Activated CD4-positive, CD25-positive, alpha-beta regulatory T cell (primary cell): ENCODE measurements at places on chromosomes 1 and 21.

DNA sequence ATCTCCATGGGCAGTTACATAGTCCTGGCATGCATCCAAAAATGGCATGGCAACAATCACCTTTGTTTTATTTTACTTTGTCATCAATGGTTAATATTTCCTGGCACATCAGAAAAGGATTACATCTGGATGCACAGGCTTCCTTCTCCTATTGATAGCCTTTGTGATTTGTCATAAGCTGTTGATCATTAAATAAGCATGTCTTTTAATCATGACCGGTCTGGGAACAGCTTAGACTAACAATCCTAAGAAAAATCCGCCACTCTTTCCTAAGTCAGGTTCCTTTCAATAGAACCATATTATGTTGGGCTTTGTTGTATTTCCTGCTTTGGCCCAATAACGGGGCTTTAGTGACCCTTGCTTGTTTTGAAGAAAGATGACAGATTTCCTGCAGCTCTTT is 330.6 kb downstream of the DUSP10 start:
- no peak for DNase-seq

DNA sequence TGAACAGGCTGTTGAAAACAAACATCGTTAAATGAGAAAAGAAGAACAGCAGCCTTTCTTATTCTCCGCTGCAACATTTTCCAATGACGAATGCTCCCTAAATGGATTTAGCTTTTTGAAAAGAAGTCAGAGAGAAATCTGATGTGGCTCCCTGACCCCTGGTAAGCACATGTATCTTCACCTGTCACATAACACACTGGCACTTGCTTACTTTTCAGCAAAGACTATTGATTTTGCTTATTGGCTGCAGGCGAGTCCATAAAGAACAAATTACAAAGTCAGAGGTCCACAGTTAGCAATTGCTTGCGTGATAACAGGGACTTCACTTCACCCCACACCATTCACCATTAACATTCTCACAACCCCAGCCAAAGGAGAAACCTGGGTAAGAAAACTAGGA is 362.8 kb downstream of the GPATCH2 start:
- no peak for DNase-seq

GRCh38 chr1:44351289-44351688 is 3.8 kb downstream of the ERI3 start:
- no peak for DNase-seq

DNA sequence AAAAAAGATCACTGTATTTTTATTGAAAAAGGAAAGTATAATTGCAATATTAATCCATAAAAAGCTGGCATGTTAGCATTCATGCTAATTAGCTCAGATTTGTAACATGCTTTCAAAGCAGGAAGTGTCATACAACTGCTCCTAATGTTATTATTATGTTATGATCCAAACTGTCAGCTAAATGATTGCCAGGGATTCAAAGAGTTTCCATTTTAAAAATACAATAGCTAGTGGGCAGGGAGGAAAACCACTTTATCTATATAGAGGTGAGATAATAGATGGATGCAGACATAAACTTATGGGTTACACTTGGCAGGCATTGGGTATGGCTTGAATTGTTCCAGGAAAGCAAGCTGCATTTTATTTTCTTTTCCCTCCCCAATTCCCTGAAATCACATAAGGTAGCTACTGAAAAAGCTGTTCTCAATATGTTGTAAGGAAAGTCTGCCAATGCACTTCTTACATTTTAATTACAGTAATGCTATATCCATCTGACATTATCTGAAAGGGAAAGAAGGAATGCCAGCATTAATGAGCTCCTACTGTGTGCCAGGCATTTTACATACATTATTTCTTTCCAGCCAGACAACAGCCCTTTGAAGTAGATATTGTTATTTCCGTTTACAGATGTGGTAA is 9.8 kb upstream of the MYSM1 start:
- no peak for DNase-seq

DNA sequence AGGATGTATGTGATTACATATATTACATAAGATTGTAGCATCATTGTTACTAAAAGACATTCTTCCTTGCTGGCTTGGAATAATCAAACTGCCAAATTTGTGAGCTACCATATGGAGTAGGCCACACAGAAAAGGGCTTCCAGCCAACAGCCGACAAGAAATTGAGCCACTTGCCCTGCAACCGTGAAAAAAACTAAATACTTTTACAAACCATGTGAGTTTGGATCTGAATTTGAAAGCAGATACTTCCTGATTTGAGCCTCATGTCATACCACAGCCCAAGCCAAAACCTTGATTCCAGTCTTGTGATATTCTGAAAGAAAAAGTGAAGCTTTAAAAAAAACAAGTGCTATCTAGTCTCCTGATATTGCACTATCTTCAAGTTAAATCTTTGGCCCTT is 55.6 kb upstream of the PRMT6 start:
- no peak for DNase-seq

- no peak for DNase-seq
Observed at GRCh38 chr1:167258858-167259257, 38.2 kb downstream of the POU2F1 start.

GRCh38 chr1:47803815-47804501 is 193.2 kb downstream of the TRABD2B start:
- DNase-seq, result no peak

GRCh38 chr1:242128951-242129502 is 130.1 kb upstream of the MAP1LC3C start:
- no peak for DNase-seq

GRCh38 chr1:68600049-68600661 is 103.3 kb upstream of the DEPDC1 start:
- DNase-seq, result no peak

- DNase-seq, result no peak
Observed at GRCh38 chr1:229856009-229856650, 210.9 kb upstream of the GALNT2 start.

- no peak for DNase-seq
Observed at GRCh38 chr21:22393324-22393723, 1395.1 kb downstream of the NCAM2 start.

DNA sequence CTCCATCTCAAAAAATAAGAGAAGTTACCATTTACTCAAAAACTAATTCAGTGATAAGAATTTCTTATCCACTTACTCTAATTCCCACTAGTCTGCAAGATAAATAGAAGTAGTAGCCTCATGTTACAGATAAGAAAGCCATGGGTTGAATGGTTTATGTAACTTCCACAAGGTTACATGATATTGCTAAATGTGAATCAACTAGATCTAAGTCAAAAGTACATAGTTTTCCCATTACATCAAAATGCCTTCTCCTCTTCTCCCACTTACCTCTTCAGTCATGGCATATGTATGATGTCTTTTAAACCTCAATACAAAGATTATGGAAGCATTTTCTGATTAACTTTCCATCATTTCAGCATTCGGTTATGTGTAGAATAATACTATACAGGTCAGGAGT is 108.5 kb downstream of the ASH1L start:
- no peak for DNase-seq

- no peak for DNase-seq
Observed at GRCh38 chr1:64891448-64891825, 74.9 kb downstream of the JAK1 start.

DNA sequence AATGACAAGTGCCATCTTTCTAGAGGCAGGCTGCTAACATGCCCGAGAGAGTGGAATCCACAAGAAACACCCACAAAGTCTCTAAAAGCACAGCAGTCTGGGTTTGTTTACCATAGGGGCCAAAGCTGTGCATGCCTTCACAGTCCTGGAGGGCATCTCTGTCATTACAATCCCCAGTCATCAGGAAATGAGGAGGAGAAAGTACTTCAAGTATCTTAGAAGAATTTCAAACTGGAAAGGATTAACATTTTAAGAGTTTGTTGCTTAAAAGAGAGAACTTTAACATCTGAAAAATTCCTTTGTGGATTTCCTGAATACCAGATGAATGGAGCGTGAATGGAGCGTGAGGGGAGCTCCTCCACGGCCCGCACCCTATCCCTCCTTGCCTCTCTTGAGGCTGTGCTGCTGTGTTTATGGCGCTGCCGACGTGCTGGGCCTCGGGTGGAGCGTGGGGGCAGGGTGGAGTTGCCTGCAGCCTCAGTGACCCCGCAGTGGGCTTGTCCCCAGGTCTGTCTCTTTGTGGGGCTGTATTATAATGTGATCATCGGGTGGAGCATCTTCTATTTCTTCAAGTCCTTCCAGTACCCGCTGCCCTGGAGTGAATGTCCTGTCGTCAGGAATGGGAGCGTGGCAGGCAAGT is 23.3 kb downstream of the SLC6A17 start:
- no peak for DNase-seq

- no peak for DNase-seq
Observed at GRCh38 chr1:168134132-168134531, 2.6 kb downstream of the GPR161 start.

DNA sequence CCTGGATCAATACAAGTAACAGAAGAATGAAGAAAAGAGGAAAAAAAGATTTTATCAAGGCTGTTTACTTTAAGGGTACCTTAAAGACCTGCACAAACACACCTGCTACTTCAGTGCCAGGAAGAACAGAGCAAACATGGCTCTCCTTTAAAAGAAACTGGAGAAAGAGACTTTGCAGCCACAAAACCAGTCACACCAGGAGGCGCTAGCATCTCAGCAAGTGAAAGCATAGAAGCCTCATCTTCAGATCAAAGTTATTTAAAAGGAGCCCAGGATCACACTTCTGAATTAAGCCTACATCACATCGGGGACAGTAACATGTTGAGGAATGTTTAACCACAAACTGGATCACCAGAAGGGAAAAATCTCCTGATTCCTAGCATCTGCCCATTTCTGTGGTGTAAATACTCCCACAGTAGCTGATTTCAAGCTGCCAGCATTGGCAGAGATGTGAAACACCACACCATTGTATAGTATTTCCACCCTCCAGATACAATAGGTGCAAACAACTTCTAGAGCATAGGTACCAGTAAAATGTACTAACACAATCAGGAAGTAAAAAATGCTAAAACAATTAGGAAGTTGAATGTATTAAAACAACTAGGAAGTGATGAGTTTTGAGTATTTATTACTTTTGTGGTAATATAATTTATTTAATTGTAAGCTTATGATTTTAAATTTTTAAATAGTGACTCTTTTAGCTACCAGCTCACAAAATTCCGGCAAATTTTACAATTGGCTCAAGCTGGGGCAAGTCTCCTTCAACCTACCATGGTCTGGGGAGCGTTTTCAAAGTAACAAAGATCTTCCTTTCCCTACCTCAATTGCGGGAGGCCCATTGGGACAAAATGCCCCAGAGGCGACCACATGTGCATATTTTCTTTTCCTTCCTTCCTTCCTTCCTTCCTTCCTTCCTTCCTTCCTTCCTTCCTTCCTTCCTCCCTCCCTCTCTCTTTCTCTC is 105.3 kb upstream of the CLDN14 start:
- DNase-seq, result no peak

DNA sequence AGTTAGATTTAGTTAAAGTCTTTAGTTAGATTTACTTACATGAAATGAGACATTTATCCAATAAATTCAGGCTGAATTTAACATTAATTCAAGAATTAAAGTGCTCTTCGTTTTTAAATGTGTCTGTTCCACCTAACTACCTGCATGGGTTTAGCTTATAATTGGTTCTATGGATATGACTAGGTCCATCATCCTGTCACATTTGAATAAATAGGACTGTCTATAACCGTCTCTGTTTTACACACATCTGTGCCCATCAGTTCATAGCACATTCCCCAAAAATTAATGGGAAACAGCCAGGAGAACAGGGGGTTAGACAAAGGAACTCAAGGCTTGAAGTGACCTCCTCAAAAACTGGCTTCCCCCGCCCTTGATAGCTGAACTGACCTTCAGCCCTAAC is 219.6 kb downstream of the MRPL39 start:
- no peak for DNase-seq

- no peak for DNase-seq
Observed at GRCh38 chr1:212045981-212046380, 10.4 kb downstream of the DTL start.

- no peak for DNase-seq
Observed at GRCh38 chr1:152252157-152252556, 28.2 kb upstream of the HRNR start.

GRCh38 chr1:228360533-228361313 is 45.9 kb downstream of the TRIM11 start:
- no peak for DNase-seq

- DNase-seq, result peak; percentile 77
Observed at GRCh38 chr1:11806307-11806936, 431 bp downstream of the CLCN6 start.

DNA sequence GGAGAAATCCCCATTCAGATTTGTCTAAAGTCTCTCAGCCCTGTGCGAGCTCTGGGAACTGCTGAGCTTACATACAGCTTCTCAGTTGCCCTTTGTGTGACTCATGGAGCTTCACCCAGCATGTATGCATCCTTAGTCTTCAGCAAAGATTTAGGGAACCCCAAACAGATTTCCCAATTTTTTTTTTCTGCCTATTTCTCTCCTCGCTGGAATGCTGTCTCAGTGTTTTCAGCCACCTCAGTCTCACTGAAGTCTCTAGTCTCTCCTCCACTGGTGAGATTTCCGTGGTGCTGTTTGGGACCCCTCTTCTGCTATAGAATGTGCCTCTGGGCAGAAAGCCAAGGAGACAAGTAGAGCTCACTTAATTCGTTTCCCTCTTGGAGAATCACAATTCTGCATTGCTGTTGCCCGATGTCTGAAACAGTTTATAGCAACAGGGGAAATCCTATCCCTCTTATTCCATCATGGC is 28.1 kb upstream of the TXLNA start:
- no peak for DNase-seq

DNA sequence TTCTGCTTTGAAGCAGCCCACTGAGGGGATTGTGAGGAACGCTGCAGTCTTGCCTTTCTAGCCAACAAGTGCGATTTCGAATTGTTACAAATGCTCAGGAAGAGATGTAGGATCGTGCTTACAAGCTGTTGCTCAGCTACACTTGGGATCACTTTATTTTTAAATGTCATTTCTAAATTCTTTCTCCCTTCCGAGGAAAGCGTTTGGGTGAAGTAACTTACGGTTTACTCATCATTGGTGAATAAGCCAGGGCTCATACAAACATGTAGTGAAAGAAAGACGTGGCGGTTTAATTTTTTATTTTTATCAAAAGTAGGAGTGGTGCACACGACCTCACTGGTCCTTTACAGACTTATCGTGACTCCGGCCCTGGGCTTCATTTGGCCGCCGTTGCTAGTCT is 386.6 kb downstream of the KIF26B start:
- no peak for DNase-seq

GRCh38 chr1:202076050-202076511 is 46.6 kb upstream of the GPR37L1 start:
- no peak for DNase-seq

- no peak for DNase-seq
Observed at GRCh38 chr1:53765657-53766056, 26.7 kb upstream of the GLIS1 start.

- no peak for DNase-seq
Observed at GRCh38 chr1:86795316-86795715, 90.9 kb downstream of the SH3GLB1 start.
